ENCODE measurements at places on chromosomes 2 and 18. TPM values are rescaled to one million over a fixed set of nuclear protein-coding genes. Genes with fewer than 3 reads are reported as not detected.

CYRIA gene
- 9.3 TPM for total RNA-seq

ITGA4 gene
- 27.0 TPM for total RNA-seq

ZNF521 gene
- total RNA-seq, result 99.6 TPM

PLEKHH2 gene
- 36.6 TPM for total RNA-seq

OSR1 gene
- 12.0 TPM for total RNA-seq

MREG gene
- 29.5 TPM for total RNA-seq

RAB27B gene
- total RNA-seq, result 8.7 TPM

CGREF1 gene
- 12.1 TPM for total RNA-seq

CROCC2 gene
- 0.16 TPM for total RNA-seq

DSG1 gene
- total RNA-seq, result 8.5 TPM

TMEM178A gene
- 19.2 TPM for total RNA-seq

STEAP3 gene
- 2.6 TPM for total RNA-seq

ADRA2B gene
- total RNA-seq, result 1.9 TPM

ADCYAP1 gene
- 2.3 TPM for total RNA-seq

MEIS1 gene
- total RNA-seq, result 159 TPM

PAX8 gene
- 3.7 TPM for total RNA-seq

ARMC9 gene
- total RNA-seq, result 63.1 TPM

ATG9A gene
- 46.7 TPM for total RNA-seq

BMP10 gene
- not detected for total RNA-seq

PROKR1 gene
- 3.1 TPM for total RNA-seq

REG3G gene
- total RNA-seq, result not detected

CFAP53 gene
- total RNA-seq, result 1.2 TPM

SERPINE2 gene
- 59.2 TPM for total RNA-seq

ANKRD62 gene
- not detected for total RNA-seq

CCT4 gene
- total RNA-seq, result 122 TPM

LOXHD1 gene
- 0.77 TPM for total RNA-seq

EIF2AK2 gene
- total RNA-seq, result 51.0 TPM

INHA gene
- total RNA-seq, result 0.82 TPM

DYNAP gene
- not detected for total RNA-seq

AMER3 gene
- 11.8 TPM for total RNA-seq

EIF2B4 gene
- total RNA-seq, result 30.0 TPM

TSPYL6 gene
- 0.44 TPM for total RNA-seq

NPPC gene
- total RNA-seq, result 5.2 TPM

ALKAL2 gene
- total RNA-seq, result 6.8 TPM

SLC4A3 gene
- total RNA-seq, result 9.8 TPM

ACADL gene
- 3.7 TPM for total RNA-seq

PROC gene
- total RNA-seq, result not detected

KANSL1L gene
- 94.0 TPM for total RNA-seq

MLPH gene
- total RNA-seq, result 10.6 TPM

MROH2A gene
- not detected for total RNA-seq

COL4A4 gene
- total RNA-seq, result 11.7 TPM

GRHL1 gene
- 12.4 TPM for total RNA-seq

ENOSF1 gene
- total RNA-seq, result 95.6 TPM

ELP2 gene
- 135 TPM for total RNA-seq

MC5R gene
- total RNA-seq, result 0.33 TPM

KCNS3 gene
- 10.9 TPM for total RNA-seq

STK39 gene
- total RNA-seq, result 56.3 TPM

MATN3 gene
- total RNA-seq, result 0.93 TPM

Measured in camera-type eye (tissue), 1 donor.